Type B pancreatic cell (in vitro differentiated cells): ENCODE measurements at places on chromosomes 6 and 20.

GRCh38 chr20:17708675-17709360 is 9.1 kb downstream of the BANF2 start:
- no peak for DNase-seq

GRCh38 chr20:63658749-63659187 is 656 bp downstream of the RTEL1 start:
- no peak for DNase-seq

GRCh38 chr6:33172688-33173534 is 19.4 kb downstream of the COL11A2 start:
- DNase-seq, result no peak

- DNase-seq, result no peak
Observed at GRCh38 chr20:34179637-34180360, 61.4 kb upstream of the ASIP start.

DNA sequence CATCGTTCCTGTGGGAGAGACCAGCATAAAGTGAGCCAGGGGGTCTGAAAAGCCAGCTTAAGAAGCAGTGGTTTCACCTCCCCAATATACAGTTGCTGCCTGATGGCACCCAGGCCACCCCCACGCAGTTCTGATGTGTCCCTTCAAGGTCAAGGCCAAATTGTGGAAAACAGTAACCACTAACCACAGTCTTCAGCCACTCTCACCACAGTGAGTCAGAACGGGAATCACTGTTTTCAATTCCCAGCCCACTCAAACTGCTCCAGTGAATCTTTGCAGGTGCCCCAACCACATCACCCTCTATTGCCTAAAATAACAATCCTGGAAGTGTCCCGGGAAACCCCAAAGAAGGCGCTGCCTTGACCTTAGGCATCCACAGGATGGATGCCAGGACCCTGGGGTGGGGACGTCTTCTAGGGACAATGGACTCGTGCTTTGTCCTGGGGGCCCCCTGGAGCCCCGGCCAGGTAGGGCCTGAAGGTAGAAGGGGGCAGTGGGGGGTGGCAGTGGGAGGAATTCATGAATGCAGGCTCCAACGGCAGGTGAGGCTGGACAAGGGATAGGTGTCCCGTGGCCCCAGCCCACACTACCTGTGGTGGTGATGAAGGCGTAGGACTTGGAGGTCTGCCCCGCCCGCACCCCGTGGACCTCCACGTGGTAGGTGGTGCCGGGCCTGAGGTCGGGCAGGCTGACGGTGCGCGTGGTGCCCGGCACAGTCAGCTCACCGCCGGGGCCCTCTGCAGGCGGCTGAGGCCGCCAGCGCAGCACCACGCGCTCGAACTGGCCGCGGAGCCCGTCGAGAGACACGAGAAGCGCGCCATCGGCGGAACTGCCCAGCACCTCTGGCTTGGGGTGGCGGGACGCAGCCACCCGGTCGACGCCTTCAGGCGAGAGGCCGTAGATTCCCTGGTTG is 22.2 kb downstream of the TNXB start:
- DNase-seq, result no peak

GRCh38 chr6:118562959-118563358 is 14.9 kb downstream of the PLN start:
- DNase-seq, result no peak

GRCh38 chr6:90448836-90449235 is 138.0 kb downstream of the MAP3K7 start:
- DNase-seq, result no peak

GRCh38 chr6:39852324-39852723 is 60.1 kb downstream of the DAAM2 start:
- no peak for DNase-seq

- DNase-seq, result no peak
Observed at GRCh38 chr6:122187186-122187585, 212.3 kb upstream of the HSF2 start.

DNA sequence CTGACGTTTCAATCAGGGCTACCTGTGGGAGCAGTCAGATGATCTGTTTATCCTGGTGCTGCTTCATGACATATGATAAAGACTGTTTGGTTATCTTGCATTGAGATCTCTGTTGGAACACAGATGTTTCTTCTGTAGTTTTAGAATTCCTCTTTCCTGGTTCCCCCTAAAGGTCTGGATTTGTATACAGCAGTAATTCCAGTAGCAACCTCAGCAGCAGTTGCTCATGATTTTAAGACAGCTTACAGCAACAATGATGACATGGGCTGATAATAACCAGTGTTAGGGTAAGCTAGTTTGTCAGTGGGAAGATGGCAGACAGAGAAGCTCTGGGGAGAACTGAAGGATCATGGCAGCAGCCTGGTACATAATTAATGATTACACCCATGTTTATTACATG is 439.4 kb downstream of the PHF3 start:
- no peak for DNase-seq

DNA sequence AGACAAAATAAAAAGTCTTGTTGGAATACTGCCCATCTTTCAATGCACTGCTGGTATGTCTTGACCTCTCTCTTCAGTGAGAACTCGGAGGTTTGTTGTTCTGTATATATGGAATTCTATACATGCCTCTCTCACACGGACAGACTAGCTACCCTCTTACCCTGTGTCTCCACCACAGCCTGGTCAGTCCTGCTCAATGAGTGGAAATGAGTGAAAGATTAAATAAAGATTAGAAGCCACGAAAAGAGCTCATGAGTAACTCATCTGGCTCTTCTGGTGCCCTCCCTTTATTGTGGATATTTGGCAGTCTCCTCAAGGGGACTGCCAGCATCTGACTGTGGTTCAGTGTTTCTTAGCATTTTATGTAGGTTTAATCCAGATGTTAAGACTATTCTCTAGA is 262.8 kb upstream of the MAP3K7 start:
- DNase-seq, result no peak

GRCh38 chr20:50325215-50325614 is 134.6 kb downstream of the CEBPB start:
- DNase-seq, result no peak

- DNase-seq, result peak; percentile 85
Observed at GRCh38 chr20:2206957-2207769, 88.6 kb upstream of the TGM3 start.

GRCh38 chr6:140623498-140623897 is 1249.0 kb upstream of the CITED2 start:
- DNase-seq, result no peak

GRCh38 chr20:5608104-5608441 is 142.1 kb upstream of the SHLD1 start:
- DNase-seq, result no peak

DNA sequence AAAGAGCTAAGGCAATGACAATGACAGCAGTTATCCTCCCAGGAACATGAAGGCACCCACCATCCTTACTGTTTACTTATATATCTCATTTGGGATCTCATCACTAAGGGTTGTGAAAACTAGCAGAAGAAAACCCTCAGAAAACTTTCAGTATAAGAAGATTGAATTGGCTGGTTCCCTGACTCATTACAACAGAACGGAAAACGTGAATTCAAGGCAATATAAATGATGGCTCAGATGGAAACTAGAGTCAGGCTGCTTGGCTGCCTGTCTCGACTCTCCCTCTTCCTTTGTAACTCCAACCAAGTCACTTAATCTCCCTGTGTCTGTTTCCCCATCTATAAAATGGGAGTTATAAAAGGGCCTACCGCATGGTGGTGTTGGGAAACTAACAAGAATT is 387.1 kb upstream of the JARID2 start:
- DNase-seq, result no peak

DNA sequence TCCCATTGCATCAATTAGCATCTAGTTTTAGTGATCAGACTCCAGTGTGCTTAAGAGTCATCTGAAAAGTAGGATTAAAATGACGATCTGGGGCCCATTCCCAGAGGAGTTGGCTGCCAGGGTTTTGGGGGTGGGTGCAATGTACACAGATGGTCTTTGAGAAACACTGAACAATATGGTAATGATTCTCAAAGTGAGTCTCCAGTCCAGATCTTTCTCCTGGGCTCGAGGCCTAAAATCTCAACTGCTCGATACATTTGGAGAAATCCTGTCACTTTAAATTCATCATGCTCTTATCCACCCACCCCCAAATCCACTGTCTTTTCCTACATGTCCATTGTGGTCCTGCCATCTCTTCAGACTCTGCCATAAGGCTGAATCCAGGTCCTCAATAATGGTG is 80.7 kb upstream of the MYLIP start:
- no peak for DNase-seq

- no peak for DNase-seq
Observed at GRCh38 chr6:104957301-104958177, 632 bp downstream of the LIN28B start.

- DNase-seq, result no peak
Observed at GRCh38 chr6:129102741-129103140, 219.8 kb downstream of the LAMA2 start.

DNA sequence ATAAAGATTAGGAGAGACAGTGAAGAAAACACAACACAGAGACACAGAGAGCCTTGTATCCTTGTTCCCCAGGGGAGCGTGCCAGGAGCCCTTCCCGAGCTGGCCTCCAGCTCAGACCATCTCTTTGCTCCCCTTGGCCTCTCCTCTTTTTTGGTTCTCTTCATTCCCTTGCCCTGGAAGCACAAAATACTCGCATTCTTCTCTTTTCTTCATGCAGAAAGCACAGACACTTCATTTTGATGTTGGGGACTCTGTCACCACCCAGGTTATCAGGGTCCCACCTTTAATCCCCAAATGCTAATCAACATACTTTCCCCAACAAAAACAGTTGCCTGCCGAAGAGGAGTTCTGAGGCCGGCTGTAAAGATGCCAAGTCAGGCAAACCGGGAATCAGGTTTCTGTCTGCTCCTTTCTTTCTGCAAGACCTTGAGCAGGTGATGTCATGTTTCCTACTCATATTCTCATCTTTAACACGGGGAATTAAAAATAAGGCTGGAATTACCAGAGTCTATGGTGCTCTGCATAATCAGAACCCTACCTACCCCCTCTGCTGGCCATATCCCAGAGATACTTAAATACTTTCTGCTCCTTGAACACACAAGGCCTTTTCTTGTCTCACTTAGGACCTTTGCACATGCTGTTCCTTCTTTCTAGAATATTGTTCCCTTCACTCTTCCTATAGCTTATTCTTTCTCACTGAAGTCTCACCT is 21.7 kb downstream of the TGM6 start:
- DNase-seq, result no peak

DNA sequence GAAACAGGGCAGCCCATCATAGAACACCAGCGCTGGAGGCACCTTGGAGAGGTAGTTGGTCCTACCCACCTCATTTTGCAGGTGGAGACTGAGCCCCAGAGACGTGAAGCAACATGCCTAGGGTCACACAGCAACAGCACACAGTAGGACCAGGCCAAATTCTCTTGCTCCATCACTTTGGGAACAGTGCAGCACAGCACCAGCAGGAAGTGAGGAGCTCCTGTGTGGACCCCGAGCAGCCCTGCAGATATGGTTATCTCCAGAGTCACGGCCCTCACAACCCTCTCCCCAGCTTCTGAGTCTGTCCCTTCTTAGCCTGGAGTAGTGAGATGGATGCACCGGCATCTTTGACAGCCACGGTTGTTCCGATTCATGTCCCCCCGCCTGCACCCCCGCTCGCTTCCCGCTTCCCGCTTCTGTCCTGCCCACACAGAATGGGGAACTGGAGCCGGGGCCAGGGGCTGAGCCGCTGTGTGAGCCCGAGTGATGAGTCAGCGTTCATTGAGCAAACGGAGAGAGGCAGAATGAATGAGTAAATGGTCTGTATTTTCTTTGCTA is 72.6 kb upstream of the DUSP22 start:
- DNase-seq, result no peak

- no peak for DNase-seq
Observed at GRCh38 chr6:36954262-36954931, at the start of gene PI16. TSS of gene PI16 (plus strand) at chr6:36954738. CDS start at chr6:36954761, 23 bp downstream.

DNA sequence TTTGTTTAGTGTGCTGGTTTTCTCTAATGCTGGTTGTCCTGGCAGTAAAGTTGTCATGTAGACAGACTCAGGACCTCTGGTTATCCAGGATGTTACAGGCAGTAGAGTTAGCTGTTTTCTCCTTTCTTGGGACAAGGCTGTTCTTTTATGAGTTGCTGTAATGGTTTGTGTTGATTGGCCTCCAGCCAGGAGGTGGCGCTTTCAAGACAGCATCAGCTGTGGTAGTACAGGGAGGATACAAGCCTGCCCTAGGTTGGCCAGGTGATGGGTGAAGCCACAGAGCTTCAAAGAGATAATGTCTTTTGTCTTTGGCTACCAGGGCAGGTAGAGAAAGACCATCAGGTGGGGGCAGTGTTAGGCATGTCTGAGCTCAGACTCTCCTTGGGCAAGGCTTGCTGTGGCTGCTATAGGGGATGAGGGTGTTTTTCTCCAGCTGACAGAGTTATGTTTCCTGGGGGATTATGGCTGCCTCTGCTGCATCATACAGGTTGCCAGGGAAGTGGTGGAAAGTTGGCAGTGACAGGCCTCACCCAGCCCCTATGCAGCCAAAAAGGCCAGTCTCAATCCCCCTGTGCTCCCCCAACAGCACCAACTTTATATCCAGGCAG is 127.2 kb upstream of the TAB2 start:
- DNase-seq, result no peak

GRCh38 chr20:50445354-50446151 is 64.6 kb upstream of the PTPN1 start:
- DNase-seq, result no peak

GRCh38 chr6:139765825-139766285 is 391.4 kb upstream of the CITED2 start:
- DNase-seq, result no peak

DNA sequence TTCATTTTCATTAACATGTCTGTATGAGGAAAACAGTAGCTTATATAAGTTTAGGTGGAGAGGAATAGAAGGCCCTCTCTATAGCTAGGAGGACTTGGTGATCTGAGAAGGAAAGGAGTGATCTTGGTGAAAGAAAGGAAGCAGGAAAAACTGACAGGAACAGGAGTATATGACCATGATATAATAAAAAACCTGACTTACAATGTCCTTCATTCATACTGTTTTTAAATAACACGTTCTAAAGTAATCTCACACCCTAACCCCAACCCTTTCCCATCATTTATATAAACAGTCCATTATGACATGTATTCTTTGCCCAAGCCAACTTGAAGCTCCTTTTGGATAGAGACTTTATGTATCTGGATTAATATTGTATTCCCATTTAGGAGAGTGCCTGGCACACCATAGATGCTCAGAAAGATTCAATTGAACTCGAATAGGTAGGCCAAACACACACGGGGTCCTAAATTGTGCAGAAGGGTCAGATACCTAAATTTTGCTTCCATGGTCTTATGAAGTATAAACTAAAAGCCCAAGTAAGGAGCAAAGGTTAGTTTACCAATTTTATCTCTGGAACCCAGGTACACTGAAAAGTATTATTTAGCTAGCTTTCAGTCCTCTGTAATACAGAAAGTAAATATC is 75.9 kb downstream of the OR2B2 start:
- DNase-seq, result no peak
